Fibroblast of mammary gland (primary cell): ENCODE measurements at places on chromosomes 3 and 15.

DNA sequence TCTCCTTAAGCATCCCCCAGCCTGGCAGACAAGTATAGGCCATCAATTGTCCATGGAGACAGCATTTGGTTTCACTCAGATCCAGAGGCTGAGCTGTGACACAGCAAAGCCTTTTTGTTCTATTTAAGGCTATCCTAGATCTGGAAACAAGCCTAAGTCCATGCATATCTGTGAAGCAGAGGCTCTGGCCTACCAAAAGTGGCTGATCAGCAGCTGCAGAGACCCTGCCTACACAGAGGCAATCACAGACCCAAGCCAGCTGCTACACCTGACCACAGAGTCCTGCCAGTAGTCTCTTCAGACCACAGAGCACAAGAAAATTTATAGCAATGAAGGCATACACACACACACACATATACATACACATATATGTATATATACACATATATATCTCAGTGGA, 501.7 kb upstream of the ARPP21 start:
- no peak for DNase-seq

DNA sequence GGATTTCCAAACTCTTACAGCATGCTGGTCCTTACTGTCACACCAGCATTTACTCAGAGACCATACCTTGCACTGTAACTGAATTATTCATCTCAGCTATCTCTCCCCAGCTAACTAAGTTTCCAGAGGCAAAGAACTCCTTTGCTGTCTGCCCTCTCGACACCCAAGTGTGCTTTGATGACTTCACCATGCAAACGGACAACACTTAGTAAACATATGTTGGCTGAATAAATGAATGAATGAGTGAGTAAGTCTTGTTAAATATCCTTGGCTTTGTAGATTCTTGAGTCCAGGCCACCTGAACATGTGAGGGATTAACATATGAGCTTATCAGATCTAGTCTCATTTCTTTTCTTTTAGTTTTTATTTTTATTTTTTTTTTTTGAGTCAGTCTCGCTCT, 138.2 kb downstream of the PLD1 start:
- no peak for DNase-seq

DNA sequence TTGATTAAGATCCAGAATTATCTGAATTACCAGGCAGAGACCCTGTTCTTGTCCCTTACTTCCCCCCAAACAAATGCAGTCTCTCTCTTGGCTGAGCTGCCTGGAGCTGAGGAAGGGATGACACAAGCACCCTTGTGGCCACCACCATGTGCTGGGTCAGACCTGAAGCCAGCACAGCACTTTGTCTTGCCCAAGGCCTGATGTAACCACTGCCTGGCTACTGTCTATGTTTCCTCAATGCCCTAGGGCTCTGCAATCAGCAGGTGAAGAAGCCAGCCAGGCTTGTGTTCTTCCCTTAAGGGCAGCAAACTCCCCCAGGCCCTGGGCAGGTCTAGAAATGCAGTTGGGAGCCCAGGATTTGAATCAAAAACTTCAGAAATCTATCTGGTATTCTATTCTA, 15.8 kb upstream of the CASR start:
- no peak for DNase-seq

DNA sequence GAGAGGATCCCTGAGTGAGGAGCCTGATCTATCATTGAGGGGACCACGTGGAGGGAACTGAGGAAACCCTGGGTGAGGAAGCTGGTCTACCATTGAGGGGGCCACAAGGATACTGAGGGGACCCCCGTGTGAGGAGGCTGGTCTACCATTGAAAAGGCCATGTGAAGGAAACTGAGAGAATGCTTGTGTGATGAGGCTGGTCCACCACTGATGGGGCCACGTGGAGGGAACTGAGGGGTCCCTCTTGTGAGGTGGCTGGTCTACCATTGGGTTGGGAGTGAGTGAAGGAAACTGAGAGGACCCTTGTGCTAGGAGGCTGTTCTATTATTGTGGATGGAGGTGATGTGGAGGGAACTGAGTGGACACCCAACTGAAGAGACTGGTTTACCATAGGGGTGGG, 161.3 kb downstream of the FBLN2 start:
- DNase-seq = no peak

DNA sequence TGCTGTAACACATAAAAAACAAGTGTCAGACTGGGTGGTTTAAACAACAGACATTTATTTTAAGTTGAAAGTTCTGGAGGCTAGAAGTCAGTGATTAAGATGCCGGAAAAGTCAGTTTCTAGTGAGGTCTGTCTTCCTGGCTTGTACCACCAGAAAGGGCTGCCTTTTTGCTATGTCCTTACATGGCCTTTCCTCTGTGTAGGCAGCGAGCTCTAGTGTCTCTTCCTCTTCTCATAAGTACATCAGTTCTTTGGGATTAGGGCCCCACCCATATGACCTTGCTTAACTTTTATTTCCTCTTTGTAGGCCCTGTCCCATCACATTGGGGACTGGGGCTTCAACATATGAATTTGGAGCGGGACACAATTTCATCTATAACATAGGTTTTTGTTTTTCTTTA, 128.0 kb downstream of the BBX start:
- no peak for DNase-seq

- peak; percentile 16 for DNase-seq
Observed at GRCh38 chr3:5195605-5196004, 8.1 kb downstream of the EDEM1 start.

GRCh38 chr3:124972457-124972856, 37.9 kb upstream of the MUC13 start:
- DNase-seq = no peak

DNA sequence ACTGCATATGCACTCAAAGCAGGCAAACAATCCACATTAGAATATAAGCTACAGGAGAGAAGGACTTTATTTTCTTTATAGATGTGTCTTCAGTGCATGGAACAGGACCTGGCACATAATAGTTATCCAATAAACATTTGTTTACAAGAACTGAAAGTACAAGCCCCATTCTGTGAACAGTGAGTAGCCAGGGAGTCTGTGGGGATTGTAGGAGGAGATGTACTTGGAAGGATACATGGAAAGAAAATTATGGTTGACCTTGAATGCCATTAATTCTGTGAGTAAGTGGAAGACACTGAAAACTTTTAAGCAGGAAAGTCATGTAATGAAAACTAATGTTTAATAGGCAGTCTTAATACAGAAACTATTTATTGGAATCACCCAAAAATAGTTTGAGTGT, 28.3 kb downstream of the MASP1 start:
- DNase-seq = peak; percentile 68

DNA sequence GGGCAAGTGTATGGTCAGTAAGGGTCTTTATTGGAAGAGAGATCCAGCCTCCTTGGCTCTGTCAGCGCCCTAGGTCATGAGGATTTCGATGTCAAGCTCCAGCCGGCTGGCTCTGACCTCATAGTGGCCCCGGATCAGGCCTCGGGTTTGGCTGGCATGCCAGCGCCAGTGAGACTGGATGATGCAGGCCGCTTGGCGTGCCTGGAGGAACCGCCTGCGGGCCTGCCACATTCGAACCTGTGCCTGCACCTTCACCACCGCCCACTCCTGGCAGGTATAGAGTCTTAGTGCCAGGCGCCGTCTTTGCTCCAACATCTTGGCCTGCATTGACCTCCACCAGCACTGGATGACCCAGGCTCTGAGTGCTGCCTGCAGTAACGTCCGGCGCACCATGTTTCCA, 483 bp downstream of the IQCF6 start:
- DNase-seq = no peak

DNA sequence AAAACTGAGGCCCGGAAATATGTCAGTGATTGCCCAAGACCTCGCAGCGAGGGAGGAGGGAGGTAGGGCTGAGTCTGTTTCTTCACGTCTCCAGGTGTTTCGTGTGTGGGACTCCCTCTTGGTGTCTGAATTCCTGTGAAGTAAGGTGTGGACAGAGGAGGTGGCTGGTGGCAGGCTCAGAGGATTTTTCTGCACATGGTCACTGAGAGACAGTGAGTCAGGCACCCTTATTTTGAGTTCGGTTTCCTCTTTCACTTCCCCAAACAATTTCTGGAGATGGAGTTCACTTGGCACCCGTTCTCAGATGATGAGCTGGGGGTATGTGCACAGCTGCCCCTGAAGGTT, 46.3 kb upstream of the VPS8 start:
- DNase-seq = no peak

GRCh38 chr15:60370105-60370868, 27.5 kb downstream of the ANXA2 start:
- DNase-seq = peak; percentile 72

- DNase-seq = no peak
Observed at GRCh38 chr3:144107923-144108322, 136.3 kb downstream of the DIPK2A start.

GRCh38 chr15:50024281-50024680, 94.8 kb downstream of the ATP8B4 start:
- peak; percentile 61 for DNase-seq

GRCh38 chr3:21624524-21624923, 126.5 kb downstream of the ZNF385D start:
- DNase-seq = peak; percentile 81

GRCh38 chr3:194675081-194675640, 3.2 kb upstream of the LSG1 start:
- peak; percentile 58 for DNase-seq

GRCh38 chr3:88997260-88997659, 110.2 kb upstream of the EPHA3 start:
- no peak for DNase-seq

- DNase-seq = peak; percentile 14
Observed at GRCh38 chr3:2656806-2657777, 453.1 kb downstream of the IL5RA start.

DNA sequence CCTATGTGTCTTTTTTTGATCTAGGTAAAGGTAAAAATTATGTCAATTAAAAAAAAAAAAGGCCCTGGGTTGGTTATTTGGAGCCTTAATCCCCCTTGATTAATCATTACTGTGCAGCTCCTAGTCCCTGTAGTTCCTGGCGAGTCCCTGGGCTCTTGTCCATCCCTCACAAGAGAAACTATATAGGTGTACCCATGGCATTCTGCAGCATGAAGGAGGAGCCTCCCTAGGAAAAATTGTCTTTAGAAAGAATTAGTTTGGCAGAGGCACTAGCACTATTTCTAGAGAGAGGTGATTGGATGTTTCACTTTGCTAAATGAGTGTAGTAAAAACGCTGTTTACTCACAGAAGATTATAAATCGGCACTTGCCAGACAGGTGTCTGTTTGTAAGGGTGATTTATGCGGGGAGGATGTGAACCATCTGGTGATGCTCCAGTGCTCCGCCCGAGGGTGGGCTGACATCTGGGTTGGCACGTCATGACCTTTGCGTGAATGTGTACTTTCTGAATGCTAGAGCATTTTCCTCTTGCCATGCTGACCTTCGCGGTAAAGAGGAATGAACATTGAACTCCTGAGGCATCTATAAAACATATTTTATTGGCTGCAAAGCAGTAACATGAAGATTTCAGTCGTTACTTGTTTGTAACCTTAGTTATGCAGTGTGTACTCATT, 12.6 kb downstream of the PLCL2 start:
- peak; percentile 76 for DNase-seq

DNA sequence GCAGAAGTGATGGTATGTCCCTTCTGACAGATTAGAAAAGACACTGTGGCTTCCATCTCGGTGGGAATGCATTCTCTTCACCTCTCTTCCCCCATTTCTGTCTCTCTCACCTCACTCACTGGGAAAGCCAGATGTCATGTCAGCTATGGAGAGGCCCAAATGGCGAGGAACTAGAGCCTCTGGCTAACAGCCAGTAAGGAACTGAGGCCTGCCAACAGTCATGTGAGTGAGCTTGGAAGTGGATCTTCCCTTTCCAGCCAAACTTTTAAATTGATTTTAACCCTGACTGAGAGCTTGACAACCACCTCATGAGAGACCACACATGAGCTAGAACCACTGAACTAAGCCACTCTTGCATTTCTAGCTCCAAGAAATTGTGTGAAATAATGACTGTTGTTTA, 35.2 kb upstream of the CDAN1 start:
- peak; percentile 4 for DNase-seq

DNA sequence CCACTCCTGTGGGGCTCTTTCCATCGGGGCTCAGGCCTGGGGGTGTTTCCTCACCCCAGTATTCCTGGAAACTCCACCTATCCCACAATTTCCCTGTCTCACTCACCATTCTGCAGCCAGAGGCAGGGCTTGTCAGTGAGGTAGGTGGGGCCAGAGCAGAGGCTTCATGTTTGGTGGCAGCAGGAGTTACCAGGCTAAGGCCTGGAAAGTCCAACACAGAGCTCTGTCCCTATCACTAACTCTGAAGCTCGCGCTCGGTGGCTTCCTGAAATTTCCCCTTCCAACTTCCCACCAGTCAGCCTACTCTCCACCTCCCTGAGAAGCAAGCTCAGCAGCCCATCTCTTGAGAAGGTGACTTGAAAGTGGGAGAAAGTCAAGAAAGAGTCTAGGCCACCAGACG, 44.2 kb downstream of the CDC25A start:
- no peak for DNase-seq
